ENCODE measurements at places on chromosomes 7 and 10.
A peak's percentile ranks its signal among the peaks of the same experiment; 100 is the strongest.

DNA sequence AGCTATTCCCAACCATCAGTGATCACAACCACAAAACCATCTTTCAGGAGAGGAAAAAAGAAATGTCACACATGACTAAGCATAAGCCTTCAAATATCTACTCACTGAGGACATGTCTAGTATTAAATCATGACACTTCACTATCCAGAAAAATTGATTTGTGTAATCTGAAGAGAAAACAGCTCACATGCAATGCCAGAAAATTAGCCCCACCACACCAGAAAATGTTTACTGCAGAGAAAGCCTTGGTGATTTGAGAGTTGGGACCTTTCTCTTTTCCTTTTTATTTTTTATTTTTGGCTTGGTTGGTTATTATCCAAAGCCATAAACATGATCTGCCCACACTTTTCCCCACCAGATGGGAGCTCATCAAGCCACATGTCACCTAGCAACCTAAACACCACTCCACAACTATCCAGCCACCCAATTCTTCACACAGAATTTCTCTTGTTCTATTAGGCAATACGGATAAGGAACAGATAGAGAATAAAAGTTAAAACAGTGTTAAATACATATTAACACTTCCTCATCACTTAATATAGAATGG lies 3.1 kb downstream of the PARD3 start:
- no peak for DNase-seq

DNA sequence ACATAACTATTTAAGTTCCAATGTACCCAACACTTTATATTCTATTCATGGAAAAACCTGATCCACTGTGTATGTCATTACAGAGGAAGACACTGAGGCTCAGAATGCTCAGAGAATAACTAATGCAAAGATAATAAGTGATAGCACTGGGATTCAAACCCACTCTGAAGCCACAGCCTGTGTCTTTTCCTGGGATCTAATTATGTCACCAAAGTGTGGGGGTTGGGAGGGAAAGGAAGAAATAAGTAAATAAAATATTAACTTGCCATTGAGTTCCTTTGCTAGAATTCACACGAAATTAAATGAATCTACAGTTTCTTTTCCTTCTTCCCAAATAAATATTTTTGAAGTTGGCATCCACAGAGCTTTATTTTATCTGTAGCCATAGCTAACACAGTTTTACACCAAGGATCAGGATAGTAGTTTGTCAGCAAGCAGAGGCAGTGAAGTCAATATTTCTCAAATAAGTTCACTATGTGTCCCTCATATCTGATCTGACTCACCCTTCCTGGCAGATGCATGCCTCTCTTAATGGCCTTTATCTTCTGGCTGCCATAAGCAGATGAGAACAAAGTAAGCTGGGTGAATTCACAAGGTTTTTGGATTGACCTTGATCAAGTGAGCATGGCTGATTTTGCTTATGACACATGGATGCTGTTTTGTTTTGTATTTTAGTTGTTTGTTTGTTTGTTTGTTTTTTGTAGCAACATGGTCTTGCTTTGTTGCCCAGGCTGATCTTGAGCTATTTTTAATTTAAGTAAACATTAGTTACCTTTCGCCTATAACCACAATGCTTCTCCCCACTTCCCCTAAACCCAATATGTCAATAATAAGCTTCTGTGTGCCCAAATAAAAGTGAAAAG lies 6.3 kb downstream of the RAPGEF5 start:
- DNase-seq, result no peak

DNA sequence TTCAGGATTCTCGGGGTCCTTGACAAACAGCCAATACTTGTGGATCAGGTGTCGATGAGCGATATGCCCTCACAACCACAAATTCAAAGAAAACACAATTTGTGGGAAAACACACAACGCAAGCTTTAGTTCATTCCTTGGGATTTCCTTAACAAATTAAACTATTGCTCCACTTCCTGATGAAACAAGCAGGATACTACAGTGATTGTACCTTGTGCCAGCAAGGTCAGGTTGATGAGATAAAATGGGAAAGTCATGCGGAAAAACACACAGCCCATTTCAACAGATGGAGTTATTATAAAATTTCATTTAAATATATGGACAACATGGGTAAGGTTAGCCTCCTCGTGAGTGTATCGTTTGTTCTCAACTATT lies 8.8 kb upstream of the RHOBTB1 start:
- no peak for DNase-seq

- DNase-seq, result no peak
Measured at GRCh38 chr10:78777466-78777865, 291.3 kb upstream of the ZMIZ1 start.

DNA sequence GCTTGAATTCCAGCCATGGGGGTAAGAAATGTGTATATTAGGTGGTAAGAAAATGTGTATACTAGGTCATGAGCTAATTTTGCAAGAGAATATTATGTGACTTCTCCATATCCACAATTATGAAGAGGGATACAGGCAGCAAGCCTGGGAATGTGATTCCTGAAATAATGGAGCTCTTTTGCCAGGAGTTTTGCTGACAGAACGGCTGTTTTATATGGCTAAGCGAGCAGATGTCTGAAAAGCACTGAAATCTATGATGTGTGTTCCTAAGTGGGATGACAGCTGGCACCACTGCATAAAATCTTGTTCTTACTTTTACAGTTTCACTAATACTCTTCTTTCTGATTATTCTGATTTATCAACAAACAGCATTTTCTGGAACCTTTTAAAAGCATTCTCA lies 386.0 kb upstream of the HPS1 start:
- no peak for DNase-seq

- DNase-seq, result no peak
Measured at GRCh38 chr10:821322-821721, 110.2 kb downstream of the LARP4B start.

- no peak for DNase-seq
Measured at GRCh38 chr10:48813825-48814224, 125.8 kb downstream of the LRRC18 start.

- no peak for DNase-seq
Measured at GRCh38 chr10:71007516-71007915, 119.2 kb upstream of the PCBD1 start.

DNA sequence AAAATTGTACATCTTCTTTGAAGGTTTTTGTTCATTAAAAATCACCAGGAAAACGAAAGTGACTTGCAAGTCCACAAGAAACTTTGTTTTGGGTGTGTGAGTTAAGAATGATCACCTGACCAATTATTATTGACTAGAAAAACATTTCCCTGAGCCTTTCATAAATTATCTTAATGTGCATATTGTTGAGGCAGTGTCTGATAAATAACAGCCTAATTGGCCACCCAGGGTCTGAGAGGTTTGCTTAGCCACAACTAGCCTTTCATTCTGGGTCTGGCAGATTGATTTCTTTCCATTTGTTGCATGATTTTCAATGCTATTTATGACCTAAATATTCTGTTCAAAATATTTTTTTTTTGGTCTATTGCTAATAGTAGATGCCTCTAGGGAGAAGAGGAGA lies 152.8 kb downstream of the AUTS2 start:
- no peak for DNase-seq

DNA sequence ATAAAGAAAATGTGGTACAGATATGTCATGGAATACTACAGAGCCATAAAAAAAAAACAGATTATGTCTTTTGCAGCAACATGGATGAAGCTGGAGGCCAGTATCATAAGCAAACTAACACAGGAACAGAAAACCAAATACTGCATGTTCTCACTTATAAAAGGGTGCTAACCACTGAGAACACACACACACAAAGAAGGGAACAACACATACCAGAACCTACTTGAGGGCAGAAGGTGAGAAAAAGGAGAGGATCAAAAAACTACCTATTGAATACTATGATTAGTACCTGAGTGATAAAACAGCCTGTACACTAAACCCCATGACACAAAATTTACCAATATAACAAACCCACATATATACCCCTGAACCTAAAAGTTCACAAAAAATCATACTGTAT lies 144.6 kb downstream of the TPK1 start:
- DNase-seq, result no peak

- DNase-seq, result no peak
Measured at GRCh38 chr7:50379539-50379938, 70.6 kb downstream of the FIGNL1 start.

DNA sequence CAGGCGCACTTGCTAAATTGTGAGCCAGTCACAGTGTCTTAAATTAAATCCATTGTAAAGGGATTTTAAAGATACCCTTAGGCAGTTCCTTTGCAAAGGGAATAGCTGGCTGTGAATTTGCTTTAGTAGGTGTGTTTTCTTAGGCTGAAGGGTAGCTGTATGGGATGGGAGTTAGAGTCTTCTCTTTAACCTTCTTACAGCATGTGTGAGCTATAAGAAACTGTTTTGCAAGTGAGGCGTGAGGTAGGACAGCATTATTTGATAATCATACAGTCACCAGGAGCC lies 5.2 kb downstream of the EEPD1 start:
- DNase-seq, result no peak

- no peak for DNase-seq
Measured at GRCh38 chr10:90929179-90929578, 8.3 kb upstream of the ANKRD1 start.

- no peak for DNase-seq
Measured at GRCh38 chr7:27161721-27162560, 3.4 kb downstream of the HOXA9 start.

- no peak for DNase-seq
Measured at GRCh38 chr10:43809211-43809930, 160.7 kb upstream of the ZNF32 start.

- no peak for DNase-seq
Measured at GRCh38 chr10:95443636-95444035, 117.5 kb downstream of the SORBS1 start.

DNA sequence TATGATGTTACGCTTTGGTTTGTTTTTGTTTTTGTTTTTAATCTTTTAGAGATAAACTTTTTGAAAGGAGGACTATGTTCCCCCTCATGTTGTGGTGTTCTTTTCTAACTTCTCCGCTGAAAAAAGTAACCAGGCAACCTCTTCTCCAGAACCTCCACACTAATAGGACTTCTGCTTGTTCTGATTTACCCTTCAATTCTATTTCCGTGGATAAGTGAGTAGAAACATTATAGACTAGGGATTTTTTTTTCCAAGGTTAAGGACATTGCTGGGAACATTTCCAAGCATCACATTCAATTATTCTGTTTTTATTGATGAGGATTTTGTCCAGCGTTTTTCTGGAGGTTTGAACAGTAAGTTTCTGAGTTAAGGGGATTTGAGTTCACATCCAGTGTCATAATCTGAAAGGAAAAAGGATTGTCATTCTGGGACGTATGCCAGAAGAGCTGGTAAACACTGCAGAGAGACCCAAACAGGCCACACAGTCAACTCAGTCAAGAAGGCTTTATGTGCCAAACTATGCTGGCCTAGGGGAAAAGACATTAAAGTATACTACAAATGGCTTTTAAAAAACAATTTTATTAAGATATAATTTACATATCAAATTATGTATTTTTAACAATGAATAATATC lies 28.3 kb upstream of the RALA start:
- DNase-seq, result no peak

DNA sequence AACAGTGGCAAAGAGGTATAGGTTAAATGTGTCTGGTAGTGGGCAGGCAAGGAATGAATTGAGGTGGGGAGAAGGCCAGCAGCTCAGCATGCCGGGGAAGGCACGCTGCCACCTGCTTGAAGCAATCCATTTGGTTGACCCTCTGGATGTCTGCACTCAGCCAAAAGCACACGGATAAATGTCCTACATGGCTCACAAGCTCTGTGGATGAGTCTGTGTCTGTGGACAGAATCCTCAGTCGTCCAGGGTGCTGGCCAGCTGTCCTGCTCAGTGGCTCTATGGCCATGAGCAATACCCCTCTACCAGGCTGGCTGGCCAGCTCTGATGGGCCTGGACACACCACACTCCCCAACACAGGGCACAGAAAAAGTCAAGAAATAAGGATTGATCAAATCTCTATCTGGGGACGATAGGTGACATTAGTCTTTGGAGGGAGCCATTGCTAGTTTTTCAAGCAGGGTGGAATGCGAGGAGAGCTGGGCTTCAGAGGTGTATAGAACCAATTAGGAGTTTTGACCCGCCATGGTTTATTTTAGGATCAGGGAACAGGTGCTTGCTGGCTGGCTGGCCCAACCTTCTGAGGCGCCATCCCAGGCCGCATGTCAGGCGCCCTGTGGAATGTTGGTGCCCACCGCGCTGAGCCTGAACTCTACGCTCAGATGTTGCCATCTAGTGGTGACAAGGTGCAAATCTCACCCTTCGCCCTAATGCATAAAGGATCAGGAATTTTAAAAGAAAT lies 493.4 kb downstream of the TNS3 start:
- peak; percentile 18 for DNase-seq

DNA sequence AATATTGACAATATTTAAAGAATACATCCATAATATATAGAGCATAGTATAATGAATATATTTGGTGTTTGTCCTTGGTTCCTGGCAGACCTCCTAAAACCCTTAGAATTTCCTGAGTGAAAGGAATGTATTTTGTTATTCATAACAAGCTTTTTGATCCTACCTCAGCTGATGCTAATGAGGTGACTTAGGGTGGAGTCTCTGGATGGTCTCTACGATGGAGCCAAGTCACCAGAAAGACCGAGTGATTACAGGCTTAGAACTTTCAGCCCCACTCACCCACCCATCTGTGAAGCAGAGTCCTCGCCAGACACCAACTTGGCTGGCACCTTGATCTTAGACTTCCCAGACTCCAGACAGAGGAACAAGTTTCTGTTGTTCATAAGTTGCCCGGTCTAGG lies 35.9 kb downstream of the UPF2 start:
- no peak for DNase-seq

DNA sequence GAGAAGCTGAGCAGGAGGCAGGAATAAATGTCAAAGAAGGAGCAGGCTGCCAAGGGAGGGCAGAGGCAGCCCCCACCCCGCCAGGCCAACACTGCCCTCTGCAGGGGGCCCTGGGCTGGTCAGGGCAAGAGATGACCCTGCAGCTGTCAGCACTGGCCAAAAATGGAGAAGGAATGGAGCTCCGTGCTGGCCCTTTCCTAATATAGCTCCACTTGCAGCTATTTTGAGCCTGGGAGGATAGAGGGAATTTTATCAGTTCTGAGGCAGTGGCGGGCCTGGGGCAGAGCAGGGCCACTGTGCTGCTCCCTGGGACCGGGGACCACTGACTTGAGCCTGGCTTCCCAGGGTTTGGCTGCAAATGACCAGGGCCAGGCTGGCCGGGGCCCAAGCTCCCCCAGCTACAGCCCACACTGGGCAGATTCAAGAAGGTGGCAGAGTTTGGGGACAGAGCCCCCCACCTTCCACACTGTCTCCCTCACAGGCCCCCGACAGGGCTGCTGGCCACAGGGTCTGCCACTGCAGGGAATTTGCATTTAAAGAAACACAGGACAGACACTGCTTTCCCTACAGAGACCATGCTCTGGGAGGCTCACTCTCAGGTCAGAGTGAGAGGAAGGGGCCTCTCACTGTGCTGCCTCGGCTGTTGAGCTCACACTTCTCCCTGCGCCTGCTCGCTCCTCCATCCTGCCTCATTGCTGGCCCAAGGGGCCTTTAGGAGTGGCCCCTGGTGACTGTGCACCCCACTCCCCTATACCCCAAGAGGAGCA lies 16.2 kb downstream of the LDB3 start:
- DNase-seq, result no peak

Data from activated CD4-positive, alpha-beta T cell treated with anti-CD3 and anti-CD28 coated beads, Interleukin-2, amount 50 U/mL, for 48 hours (primary cell).